ENCODE measurements at places on chromosomes 11 and 22.

DNA sequence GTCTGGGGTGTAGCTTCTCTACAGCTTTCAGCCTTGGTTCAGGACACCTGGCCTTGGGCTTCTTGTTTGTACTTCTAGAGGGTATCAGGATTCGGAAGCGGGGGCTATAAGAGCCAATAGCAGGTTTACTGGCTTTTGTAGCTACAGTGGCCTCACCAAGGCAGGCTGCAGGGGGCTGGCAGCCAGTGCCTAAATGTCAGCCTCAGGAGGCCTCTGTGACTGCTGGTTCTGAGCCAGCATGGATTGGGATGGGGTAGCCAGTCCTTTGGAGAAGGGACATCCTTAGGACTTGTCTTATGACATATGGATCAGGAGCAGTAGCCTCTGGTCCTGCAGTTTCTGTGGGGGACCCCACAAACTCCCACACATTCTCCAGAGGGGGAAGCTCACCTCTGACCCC lies 29.9 kb downstream of the EIF3F start:
- DNase-seq, result no peak

DNA sequence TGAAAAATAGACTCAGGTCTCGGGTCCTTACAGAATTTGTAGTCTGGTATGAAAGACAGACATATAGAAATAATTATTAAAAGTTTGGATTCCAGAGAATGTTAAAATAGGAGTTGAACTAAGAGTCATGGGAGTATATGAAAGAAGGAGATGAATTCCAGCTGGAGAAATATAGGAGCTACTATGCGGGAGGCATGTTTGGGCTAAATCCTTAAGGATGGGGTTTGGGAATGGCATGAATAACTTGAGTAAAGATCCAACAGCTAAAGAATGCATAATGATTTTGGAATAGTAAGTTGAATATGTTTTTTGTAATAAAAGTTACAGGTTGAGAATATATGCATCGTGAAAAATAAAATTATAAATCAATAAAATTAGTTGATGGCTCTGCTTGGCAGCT lies 129.4 kb upstream of the SLC5A12 start:
- no peak for DNase-seq

DNA sequence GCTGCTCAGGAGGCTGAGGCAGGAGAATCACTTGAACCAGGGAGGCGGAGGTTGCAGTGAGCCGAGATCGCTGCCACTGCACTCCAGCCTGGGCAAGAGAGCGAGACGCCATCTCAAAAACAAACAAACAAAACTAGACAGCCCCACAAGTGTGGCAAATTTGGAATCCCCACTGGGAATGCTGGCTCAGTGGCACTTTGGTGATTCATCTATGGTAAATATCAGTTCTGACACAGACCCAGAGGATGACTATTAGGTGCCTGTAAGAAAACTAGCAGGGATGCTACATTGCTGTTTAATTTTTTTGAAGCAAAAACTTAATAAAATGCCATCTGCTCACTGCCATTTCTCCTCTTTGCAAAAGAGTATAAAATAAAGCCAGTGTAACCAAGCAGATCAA lies 107.9 kb downstream of the NAT10 start:
- no peak for DNase-seq

DNA sequence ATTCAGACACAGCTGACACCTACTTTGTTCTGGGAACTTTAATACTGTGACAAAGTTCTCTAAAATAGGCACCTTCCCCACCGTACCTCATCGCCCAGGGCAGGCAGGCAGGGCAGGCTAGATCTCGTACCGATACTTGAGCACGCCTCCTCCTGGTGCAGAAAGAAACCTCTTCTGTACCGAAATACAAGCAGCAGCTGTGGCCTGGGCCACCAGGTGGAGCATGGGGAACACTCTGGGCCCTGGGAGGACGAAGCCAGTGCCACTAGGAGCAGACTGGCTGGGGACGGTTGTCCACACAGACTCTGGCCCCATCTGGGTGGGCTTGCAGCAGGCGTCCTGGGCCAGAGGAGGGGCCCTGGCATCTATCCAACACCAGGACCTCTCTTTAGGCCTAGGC lies 12.8 kb downstream of the PMM1 start:
- peak; percentile 36 for DNase-seq

DNA sequence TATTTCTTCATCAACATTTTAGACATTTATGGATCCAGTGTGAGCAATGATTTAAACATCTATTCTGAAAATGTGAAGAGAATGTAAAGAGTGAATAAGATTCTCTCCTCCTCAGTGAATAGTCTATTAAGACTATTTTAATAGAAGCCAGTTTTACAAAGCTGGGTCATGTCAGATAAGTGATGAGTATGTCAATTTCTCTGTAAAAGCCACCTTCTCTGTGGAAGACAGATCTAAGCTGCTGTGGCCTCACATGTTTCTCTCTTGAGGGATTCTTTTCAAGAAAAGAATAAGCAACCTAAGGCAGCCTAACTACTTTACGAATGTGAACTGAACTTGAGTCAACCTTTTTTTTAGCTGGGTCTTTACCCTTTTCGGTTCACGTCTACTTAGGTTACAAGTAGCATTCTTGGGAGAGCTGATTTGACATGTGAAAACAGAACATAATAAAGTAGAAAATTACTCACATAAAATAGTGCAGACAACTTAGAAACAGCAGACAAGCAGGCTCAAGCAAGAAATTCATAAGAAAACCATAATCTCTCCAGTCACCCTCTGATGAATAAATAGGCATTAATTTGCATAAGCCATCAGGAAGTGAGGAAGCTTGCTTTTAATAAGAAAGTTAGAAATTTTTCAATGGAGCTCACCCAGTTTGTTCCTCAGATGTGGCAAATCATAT lies 9.9 kb downstream of the CTSC start:
- DNase-seq, result no peak

DNA sequence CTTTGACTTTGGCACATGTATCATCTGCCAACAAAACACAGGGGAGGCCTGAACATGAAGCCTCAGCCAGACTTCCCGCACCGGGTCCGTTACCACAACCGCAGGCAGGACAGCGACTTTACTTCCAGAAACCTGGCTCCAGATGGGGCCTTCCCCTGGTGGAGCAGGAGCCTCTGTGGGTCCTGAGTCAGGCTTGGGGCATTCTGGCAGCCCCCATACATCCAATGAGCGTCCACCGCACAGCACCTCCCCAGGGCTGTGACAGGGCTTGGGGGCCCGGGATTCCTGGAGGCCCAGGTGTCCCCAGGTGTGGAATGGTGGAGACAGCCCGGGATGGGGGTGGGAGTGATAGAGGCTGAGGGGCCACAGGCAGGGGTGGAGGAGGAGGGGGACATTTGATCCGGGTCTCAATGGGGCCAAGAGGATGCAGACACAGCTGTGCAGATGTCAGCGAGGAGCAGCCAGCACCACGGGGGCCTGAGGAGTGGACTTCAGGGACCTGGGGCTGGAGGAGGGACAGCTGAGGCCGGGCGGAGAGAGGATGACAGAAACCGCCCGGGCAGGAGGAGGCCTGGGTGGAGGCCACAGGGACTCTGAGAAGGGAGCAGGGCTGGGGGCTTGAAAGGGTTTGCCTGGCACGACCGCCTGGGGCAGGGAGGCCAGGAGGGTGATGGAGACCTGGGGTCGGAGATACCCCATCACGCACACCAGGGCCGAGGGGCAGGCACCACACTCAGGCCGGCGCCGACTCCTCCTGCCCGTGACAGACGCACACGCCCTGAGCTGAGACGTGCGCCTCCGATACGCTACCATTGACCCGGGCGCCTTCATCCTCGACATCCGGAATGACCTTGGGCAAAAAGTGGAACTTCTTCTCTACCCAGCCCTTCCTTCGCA lies 8.6 kb downstream of the TTLL8 start:
- no peak for DNase-seq

DNA sequence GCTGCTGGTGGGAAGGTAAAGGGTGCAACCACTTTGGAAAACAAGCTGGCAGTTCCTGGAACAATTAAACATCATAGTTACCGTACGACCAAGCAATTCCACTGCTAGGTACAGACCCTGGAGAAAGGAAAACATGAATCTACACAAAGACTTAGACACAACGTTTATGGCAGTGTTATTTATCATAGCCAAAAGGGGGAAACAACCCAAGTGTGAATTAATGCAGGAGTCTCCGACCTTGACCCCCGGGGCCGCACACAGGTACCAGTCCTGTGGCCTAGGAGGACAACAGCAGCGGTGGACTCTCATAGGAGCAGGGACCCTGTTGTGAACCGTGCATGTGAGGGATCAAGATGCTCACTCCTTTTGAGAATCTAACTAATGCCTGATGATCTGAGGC lies 22.5 kb downstream of the PRDM10 start:
- no peak for DNase-seq

- no peak for DNase-seq
Observed at GRCh38 chr11:32829157-32829679, 509 bp upstream of the PRRG4 start.

DNA sequence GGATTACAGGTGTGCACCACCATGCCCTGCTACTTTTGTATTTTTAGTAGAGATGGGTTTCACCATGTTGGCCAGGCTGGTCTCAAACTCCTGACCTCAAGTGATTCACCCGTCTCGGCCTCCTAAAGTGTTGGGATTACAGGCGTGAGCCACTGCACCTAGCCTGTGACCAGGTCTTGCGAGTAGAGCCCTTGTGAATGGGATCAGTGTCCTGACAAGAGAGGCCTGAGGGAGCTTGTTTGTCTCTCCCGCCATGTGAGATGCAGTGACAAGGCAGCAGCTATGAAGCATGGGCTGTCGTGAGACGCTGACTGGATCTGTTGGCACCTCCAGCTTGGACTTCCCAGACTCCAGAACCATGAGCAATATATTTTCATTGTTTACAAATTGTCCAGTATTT lies 69.3 kb downstream of the LRRC32 start:
- DNase-seq, result no peak

- DNase-seq, result no peak
Observed at GRCh38 chr22:45493286-45493771, 9.4 kb upstream of the FBLN1 start.

GRCh38 chr22:41968601-41969000 lies 642 bp upstream of the SEPTIN3 start:
- no peak for DNase-seq

DNA sequence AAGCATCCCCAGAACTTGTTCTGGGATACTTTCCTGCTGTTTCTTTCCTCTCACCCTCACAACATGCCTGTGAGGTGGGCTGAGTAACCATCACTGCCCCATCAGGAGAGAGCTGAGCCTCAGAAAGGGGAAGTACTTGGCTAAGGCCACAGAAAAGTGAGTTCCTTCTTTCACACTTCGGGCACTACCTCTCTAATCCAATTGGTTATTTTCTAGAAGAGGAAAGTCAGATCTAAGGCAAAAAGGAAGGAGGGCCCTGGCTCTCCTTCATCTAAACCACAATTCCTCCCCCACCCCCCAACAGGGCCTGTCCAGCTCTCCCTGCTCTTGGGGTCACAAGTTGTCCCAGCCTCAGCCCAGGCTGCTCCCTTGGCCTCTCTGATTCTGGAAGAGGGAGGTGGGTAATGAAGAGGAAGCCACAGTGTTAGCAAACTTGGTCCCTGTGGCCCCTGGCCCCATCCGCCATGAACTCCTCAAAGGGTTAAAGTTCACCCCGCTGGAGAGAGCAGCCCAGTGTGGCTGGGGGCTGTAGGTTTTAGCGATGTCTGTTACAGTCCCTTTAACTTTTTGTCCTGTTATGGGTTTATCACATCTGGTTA lies 34.0 kb downstream of the SLC22A12 start:
- peak; percentile 7 for DNase-seq

DNA sequence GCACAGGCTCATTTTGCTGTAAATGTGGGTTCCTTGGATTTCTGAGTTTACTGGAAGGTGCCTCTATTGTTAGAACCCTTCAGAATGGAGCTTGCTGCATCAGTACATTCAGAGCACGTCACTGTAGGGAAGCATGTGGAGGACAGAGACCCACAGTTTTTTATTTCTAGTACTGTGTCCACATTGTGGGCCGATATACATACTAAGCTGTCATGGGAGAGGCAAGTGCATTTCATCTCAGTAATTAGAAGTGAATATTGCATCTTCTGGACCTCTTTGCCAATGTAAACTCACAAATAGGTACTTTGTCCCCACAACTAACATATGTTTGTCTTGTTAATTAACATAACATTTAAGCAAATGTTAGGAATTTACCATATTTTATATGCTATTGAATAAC lies 139.7 kb downstream of the NAV2 start:
- DNase-seq, result no peak

DNA sequence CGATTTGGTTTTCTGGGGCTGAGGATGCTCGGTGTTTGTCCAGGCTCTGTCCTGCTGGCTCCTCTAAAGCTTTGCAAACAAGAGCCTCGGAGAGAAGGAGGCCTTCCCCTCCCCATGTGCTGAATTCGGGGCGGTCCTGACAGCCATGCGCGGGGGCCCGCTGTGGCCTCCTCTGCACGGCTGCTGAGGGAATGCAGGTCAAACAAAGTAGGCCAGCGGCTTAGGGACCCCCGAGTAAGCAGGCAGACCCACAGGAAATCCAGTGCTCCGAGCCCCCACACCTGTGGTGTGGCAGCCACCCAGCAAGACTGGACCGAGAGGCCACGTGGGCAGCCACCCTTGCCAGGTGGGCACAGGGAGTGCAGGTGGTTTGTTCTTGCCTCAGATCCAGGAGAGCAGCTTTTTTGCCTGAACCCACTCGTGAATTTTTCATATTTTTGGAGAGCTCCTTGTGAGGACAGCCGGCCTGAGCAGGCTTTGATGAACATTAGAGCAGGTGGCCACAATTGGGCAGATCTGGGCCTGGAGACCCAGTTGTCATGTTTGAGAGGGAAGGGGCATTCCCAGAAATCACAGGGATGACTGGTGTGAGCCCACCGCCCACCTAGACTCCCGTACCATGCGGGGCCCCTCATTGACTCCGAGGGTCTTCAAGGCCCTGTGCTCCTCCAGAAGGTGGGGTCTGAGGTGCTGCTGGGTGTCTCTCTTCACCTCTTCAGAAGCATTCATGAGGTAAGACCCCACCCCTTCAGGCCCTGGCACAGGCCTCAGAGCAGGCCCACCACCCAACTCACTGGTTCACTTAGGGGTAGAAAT lies 43.0 kb upstream of the KCNQ1OT1 start:
- DNase-seq, result no peak

- DNase-seq, result no peak
Observed at GRCh38 chr11:34972892-34973291, 56.5 kb downstream of the PDHX start.

- DNase-seq, result no peak
Observed at GRCh38 chr11:113106507-113106906, 145.3 kb downstream of the NCAM1 start.

DNA sequence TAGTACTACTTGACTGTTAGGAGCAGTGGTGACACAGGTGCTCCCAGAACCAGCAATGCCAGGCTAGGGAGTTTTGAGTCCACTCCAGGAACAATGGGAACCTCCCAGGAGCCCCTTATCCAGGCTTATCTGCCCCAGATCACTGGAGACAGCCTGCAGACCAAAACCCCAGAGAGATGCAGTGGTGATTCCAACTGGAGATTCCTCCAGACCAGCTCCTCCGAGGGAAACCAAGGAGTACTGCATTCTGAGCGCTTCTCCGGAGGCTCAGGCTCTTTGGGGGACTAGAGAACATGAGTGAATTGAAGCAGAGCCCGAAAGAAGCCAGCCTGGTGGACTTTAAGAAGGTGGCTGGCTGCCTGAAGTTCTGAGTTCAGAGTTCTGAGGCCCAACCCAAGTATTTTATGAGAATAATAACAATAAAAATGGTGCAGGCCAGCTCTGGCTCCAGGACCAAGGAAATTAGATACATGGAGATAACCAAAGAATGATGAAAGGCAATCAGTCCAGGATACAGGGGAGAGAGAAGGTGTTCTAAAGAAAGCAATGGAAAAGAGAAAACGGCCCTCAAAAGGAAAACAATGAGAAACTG lies 1.3 kb upstream of the TMEM25 start:
- DNase-seq, result no peak
